ENCODE measurements at places on chromosomes 12 and 14.
A peak's percentile ranks its signal among the peaks of the same experiment; 100 is the strongest.

- DNase-seq, result peak; percentile 90
Observed at GRCh38 chr12:55703288-55703687, 4.4 kb downstream of the ITGA7 start.

DNA sequence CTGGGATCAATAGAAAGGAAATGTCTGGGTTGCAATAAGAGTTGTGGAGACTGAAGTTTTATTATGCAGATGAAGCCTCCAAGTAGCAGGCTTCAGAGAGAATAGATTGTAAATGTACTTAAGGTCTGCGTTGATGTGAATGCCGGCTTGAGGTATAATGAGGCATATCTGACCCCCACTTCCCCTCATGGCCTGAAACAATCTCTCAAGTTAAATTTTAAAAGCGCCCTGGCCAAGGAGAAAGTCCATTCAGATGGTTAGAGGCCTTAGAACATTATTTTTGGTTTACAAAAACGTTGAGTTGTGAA, 28.3 kb upstream of the HIGD1C start:
- no peak for DNase-seq

DNA sequence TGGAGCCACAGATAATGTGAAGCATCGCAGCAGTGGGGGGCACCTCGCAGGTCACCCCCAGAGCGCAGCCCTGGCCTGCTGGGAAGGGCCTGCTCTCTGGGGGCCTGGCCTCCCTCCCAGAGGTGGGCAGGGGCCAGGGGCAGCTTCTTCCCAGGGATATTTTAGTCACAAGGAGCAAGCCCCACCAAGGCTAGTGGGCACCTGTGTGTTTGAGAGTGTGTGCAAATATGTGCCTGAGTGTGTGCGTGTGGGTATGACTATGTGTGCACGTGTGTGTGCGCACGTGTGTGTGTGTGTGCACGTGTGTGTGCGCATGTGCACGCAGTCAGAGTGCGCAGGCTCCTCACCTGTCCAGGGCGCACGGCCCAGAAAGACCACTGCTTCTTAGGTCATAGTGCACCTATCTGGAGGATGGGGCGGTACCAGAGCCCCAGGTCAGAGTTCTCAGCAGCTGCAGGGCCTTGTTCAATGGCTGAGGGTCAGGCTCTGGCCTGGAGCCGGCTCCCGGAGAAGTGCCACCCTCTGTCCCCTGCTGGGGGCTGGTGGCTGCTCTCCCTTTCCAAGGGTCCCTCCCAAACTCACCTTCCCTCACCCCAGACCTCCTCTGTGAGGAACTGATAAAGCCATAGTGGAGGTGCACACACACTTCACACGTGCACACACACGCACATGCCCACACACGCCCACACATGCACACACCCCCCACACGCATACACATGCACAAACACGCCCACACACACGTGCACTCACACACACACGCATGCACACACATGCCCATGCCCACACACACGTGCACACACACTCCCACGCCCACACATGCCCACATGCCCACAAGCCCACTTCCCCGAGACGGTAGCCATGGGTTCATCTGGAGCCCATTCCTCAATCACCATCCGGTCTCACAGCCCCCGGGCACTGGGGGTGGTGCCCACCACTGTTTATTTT, 128.5 kb downstream of the KIF26A start:
- DNase-seq, result peak; percentile 10

- peak; percentile 82 for DNase-seq
Observed at GRCh38 chr12:116861320-116861719, 19.9 kb downstream of the HRK start.

DNA sequence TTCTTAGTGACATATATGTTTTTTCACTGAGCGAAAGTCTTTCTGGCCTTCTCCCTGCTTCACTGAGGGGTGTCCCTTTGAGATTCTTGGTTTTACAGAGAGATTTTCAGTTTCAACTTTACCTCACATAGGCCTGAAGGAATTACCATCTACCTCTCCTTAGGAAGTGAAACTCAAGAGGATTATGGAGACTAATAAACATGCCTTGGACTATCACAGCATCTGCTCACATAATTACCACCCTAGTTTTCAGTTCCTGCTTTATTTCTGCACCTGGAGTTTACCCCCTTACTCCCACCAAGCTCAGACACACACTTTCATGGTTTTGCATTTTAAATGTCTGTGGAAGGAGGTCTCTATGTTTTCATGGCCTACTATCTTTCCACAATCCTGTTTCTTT, 118.3 kb upstream of the SCAF11 start:
- no peak for DNase-seq

DNA sequence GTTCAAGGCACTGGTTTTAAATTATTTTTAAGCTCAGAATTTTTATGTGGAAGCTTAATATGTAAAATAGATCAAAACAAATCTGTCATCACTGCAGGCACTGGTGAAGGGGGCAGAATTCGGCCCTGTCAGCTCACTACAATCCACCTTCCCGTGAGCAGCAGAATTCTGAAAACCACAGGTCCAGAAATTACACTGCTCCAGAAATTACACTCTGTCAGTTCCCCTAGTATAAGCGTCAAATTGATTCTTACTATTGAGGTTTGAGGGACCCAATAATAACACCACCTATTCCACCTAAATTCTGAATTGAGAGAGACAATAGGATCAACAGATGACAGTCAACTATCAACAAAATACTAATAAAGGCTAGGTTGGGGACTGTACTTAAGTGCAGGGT, 245.5 kb downstream of the PHLDA1 start:
- DNase-seq, result no peak

DNA sequence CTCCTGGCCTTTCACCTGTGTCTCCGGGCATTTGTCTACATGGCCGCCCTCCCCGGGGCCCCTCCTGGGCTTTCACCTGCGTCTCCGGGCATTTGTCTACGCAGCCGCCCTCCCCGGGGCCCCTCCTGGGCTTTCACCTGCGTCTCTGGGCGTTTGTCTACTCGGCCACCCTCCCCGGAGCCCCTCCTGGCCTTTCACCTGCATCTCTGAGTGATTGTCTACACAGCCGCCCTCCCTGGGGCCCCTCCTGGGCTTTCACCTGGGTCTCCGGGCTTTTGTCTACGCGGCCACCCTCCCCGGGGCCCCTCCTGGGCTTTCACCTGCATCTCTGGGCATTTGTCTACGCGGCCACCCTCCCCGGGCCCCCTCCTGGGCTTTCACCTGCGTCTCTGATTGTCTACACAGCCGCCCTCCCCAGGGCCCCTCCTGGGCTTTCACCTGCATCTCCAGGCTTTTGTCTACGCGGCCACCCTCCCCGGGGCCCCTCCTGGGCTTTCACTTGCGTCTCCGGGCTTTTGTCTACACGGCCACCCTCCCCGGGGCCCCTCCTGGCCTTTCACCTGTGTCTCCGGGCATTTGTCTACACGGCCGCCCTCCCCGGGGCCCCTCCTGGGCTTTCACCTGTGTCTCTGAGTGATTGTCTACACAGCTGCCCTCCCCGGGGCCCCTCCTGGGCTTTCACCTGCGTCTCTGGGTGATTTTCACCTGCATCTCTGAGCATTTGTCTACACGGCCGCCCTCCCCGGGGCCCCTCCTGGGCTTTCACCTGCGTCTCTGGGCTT, 68.0 kb upstream of the GALNT9 start:
- no peak for DNase-seq

DNA sequence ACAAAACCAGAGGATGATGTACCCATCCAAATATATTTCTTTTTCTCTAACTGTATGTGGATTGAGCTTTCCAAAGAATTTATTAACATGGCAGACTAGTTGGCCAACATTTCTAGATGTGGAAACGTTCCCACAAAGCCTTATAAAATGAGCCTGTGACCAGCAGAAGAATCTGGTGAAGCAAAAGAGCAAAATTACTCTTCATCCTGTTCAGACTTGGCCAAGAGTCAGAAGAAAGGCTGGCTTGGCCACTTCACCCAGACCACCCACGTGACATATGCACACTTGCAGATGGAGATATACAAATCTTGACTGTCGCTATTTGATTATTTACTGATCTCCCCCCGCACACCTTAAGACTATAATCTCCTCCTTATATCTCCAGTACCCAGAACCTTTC, 96.7 kb downstream of the NUAK1 start:
- no peak for DNase-seq

DNA sequence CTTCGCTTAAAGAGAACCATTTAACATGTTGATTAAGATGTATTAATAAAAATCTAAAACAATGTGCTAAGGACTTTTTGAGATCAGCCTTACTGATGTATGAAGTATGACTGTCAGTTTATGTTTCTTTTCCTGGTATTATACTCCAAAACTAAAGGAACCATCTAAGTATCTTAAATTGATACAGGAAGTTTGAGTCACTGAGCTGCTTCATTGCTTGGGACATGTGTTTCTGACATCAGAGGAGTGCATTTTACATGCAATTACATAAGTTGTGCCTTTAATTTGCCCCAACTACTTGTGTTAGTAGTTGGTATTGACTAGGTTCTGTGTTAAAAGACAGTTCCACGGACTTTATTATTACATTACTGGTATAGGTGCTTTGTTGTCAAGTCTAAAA, 50.9 kb downstream of the PROX2 start:
- no peak for DNase-seq

- DNase-seq, result peak; percentile 60
Observed at GRCh38 chr14:77181603-77182437, at the start of gene TMEM63C. TSS of gene TMEM63C (plus strand) at chr14:77181798. CDS start at chr14:77218814, 37,016 bp downstream.

DNA sequence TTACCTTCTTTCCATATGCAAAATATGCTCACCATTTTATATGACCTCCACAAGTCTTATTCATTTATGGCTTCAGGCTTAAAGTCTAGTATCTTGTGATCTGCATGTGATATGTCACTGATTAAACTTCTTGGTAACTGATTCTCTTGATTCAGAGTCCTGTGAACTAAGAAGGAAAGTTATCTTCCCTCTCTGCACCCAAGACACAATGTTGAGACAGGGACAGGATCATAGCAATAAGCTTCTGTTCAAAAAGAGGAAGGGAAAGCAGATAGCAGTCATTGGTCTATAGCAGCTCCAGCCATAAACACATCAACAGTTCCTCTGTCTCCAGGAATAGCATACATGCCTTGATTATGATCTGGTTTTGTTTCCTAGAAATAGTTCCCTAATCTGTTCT, 103.1 kb downstream of the UNC79 start:
- DNase-seq, result no peak

DNA sequence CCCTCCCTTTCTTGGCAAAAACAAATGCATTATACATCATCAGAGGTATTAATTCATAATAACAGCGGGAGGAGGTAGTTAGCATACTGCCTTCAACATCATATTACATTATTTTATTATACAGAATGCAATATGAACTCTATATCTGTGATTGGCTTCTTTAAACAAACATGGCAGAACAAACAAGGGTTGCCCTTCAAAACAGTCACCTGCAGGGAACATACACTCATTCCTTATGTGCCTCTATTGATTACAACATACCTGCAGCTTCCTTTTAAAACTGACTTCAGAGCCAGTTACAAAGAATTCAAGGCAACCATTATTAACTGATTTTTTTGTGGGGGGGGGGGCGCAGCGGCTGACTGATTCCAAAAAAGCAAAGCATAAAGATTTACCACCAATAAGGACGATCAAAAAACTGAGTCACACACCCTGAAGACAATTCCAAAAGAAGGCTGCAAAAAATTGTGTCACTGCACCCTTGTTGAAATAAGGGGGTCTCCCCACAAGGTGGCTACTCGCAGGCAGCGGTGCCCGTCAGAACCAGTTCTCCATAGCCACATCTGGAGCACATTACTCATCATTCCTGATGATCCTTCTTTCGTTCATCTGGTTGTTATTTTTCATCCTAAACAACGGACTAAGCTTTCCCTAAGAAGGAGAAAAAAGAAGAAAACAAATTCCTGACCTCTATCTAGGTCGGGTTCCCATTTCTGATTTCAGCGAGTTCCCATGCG, 51.8 kb downstream of the SMUG1 start:
- peak; percentile 16 for DNase-seq

DNA sequence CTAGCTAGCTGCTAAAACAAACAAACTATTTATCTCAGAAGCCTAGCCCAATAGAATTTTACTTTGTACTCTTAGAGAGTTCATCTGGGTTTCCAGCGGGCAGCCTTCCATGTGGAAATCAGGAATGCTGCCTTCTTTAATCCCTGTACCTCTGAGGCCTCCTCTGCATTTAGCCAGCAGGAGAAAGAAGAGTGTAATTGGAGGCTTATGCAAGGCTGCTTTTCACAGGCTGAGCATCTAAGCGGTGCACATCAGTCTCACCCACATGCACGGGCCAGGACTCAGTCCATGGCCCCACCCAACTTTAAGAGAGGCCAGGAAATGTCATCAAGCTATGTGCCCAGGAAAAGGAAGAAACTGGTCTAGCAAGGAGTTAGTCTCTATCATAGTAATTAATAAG, 14.0 kb upstream of the PTGDR start:
- peak; percentile 58 for DNase-seq

DNA sequence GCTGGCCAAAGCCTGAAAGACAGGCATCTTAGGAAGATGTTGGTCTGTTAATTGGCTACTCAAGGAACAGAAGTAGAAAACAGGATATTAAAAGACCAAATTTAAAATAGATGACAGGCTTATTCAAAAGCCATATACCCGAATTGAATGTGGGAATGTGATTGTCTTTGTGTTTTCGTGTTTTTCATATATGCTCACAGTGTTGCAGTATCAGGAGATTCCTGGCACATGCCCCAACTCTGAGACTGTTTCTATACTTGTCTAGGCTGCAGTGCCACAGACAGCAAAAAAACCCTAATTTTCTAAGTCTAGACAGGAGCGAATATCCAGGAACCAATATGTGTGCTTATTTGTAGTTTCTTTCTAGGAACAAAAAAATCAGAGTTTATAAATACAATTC, 57.4 kb upstream of the KRR1 start:
- no peak for DNase-seq

GRCh38 chr14:76775695-76776427, 14.6 kb downstream of the VASH1 start:
- DNase-seq, result peak; percentile 20

GRCh38 chr14:62110941-62111340, 348.7 kb downstream of the SNAPC1 start:
- no peak for DNase-seq

GRCh38 chr12:108356835-108357806, 18.0 kb upstream of the CMKLR1 start:
- no peak for DNase-seq

DNA sequence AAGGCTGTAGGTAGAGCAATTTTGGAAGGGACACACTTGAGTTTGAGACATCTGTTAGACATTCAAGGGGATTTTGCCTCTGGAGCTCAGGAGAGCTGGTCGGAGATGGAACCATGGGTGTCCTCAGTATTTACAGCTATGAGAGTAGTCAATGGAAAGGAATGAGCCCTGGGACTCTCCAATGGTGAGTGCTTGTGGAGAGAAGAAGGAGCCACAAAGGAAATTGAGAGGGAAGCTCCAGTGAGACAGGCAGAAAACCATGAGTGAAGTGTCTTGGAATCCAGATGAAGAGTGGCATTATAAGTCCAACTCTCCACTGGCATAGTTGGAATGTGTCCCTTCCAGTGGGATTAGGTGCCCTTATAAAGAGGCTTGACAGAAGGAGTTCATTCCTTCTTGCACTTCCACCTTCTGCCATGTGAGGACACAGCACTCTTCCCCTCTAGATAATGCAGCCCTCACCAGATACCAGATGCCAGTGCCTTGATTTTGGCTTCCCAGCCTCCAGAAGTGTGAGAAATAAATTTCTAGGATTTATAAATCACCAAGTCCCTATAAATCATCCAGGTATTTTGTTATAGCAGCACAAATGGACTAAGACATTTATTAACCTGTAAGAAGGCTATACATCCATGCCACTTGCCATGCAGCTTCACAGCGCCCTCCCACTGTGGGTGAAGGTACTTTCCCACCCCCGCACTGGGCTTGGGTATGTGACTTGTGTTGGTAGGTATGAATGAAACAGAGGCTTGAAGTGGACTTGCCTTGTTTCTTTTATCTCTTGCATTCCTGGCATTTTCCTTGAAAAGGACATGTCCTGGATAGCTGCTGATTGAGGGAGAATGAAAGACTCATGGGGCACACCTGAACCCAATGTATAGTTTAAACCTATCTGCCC, 27.3 kb downstream of the LLPH start:
- DNase-seq, result no peak

GRCh38 chr12:16564675-16565074, 41.3 kb downstream of the LMO3 start:
- no peak for DNase-seq

Data from right hindlimb (tissue), 1 donor.